Fibroblast of skin of back (primary cell): ENCODE measurements at places on chromosomes 12 and 14.

- no peak for DNase-seq
Measured at GRCh38 chr14:103019826-103020225, 37.5 kb downstream of the CDC42BPB start.

GRCh38 chr14:29805415-29806123, 122.1 kb downstream of the PRKD1 start:
- DNase-seq: peak; percentile 86

GRCh38 chr12:31431721-31432240, 105.8 kb upstream of the SINHCAF start:
- peak; percentile 6 for DNase-seq

GRCh38 chr14:101884089-101884933, 80.1 kb upstream of the DYNC1H1 start:
- no peak for DNase-seq

DNA sequence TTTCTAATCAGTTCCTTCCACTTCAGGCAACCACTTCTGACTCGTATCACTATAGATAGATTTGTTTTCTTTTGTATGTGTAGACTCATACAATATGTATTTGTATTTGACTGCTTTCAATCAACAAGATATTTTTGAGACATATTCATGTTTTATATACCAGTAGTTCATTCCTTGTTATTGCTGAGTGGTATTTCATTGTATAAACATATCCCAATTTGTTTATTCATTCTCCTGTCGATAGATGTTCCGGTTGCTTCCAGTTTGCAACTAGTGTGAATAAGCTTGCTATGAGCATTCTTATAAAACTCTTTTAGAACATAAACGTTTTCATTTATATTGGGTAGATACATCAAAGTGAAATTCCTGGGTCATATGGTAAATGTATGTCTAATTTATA, 119.2 kb downstream of the FIGNL2 start:
- peak; percentile 36 for DNase-seq
